ENCODE measurements at places on chromosomes 5 and 9.
A peak's percentile ranks its signal among the peaks of the same experiment; 100 is the strongest.

DNA sequence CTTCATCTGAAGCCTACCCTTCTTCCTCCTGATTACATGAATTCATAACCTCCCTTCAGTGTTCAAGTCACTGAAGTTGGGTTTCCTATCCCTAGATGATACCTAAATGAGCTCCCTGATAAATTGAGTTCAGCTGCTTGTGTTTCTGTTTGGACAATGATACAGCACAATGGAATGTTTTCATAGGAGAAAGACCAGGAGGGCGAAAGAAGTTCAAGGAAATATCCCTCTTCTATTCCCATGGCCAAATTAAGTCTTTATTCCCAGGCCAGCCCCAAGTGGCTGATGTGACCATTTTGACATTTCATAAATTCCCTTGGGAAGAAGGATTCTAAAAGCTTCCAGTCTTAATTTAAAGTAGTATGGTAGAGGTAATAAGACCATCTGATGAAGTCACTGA, 555.8 kb upstream of the CLINT1 start:
- no peak for DNase-seq

- no peak for DNase-seq
Measured at GRCh38 chr9:128385496-128386460, 14.6 kb downstream of the URM1 start.

DNA sequence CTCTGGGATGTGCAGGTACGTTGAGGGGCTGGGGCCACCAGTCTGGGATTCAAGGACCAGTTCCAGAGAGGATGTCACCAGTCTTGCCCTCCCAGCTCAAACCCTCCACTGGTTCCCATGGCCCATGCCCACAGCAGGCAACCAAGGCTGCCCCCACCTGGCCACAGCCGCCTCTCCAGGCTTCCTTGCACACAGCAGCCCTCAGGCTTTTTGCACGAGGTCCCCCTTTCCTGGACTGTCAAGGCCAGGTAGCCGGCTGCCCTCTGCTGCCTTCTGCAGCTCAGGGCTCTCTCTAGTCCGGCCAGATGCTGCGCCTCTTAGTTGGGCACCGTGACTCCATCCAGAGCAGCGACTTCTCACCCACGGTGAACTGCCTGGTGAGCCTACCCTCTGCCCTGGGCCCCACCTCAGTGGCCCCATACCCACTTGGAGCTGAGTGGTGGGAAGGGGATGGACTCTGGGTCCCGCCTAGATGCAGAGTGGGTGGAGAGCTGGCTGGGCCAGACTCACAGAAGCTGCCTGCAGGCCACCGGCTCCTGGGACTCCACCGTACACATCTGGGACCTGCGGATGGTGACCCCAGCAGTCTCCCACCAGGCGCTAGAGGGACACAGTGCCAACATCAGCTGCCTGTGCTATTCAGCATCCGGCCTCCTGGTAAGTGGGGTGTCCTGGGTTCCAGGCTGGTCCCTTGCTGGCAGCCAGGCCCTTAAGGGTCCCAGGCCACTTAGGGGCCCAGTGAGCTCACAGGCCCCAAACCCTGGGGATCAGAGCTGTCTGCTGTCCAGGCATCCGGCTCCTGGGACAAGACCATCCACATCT, 2.9 kb downstream of the WDR38 start:
- DNase-seq, result peak; percentile 52

GRCh38 chr5:163350083-163350482, 87.3 kb upstream of the CCNG1 start:
- no peak for DNase-seq

All from ACHN (cell line).